ENCODE measurements at places on chromosomes 6 and 20.

DNA sequence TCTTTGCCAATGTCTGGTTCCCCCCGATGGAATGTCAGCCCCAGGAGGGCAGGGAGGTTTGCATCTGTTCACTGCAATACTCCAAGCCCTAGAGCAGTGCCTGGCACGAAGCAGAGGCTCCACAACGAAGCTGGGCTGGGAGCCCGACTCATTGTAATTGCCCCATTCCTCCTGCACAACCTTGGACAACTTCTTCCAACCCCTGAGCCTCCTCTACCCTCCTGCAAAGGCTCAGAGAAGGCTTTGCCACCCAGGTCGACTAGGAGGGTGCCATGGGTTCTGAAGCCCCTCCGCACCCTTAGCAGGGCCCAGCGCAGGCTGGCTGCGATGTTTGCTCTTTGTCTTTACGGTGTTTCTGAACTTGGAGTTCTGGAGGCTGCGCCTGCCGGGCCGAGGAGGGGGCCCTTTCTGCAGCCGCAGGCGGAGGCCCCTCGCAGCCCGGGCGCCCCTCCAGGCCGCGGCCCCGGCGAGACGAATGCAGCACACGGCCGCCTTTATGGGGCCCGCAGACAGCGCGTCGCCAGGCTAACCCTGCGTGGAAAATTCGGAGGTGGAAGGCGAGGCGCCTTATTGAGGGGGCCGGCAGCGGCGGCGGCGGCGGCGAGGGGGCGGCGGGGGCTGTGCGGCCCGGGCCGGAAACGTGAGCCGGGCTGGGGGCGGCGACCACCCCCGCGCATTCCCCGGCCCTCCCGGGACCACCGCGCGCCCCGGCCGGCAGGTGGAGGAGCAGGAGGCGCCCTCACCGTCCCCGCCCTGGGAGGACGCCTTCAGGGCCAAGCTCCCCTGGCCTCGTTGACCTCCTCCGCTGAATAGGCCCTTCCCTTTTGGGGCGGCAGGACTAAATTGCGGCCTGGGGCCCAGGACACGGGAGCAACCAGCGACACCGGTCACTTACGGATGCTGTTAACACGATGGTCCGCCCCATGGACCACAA, 27.0 kb downstream of the SNAI1 start:
- DNase-seq, result no peak

GRCh38 chr6:34633256-34633655, 63.3 kb downstream of the ILRUN start:
- DNase-seq, result no peak

- no peak for DNase-seq
Measured at GRCh38 chr6:155528335-155528734, 72.7 kb upstream of the NOX3 start.

GRCh38 chr6:4489538-4489937, 286.7 kb upstream of the CDYL start:
- DNase-seq, result no peak

DNA sequence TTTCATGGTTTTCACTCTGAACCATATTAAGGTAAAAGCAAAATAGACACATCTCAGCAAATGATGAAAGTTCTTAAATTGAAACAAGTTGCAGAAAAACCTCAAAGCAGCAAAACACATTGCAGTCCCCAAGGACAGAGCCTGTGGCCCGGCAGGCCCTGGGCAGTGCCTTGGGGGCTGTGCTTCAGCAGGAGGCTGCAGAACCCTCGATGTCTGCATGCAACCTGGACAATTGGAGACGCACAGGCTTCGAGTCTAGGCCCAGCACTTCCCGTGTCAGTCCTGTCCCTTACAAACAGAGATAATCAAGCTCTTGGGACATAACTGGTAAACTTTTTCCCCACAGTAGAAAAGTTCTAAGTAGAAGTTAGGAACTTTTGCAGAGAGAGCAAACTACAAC, 9.2 kb downstream of the PYGB start:
- no peak for DNase-seq

DNA sequence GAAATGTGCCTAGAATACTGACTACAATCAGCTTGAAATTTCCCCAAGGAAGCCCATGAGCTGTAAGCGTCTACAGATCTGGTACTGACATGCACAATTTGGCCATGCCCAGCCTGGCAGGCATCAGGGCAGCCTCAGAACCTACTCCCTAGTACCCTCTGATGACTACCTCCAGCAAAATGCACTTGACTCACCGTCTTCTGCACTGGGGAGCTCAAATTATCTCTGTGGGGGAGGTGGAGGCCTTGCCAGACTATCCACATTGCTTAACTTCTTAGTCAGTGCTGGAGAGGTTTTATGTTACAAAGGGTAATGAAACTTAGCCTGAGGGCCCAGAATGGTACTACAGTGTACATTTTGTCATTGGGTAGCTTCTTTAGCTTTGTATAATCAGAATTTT, 126.0 kb upstream of the ADGRF1 start:
- no peak for DNase-seq

GRCh38 chr6:151001387-151002056, 136.0 kb downstream of the MTHFD1L start:
- DNase-seq, result no peak

DNA sequence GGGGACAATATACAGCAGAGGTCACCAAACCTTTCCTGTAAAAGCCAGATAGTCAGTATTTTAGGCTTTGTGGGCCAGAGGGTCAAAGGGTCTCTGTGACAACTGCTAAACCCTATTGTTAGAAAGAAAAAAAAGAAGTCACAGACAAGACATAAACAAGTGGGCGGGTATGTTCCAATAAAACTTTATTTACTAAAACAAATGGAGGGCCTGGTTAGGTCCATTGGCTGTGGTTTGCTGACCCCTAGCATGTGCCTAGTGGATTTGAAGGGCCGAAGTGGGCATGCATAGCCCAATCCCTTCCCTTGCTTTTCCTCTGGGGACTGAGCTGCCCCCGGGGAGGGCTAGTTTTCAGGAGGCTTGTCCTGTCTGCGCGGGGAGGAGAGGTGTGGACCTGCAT, 78.9 kb downstream of the SULF2 start:
- no peak for DNase-seq

GRCh38 chr20:62770111-62770910, 26.0 kb upstream of the MRGBP start:
- DNase-seq, result no peak

DNA sequence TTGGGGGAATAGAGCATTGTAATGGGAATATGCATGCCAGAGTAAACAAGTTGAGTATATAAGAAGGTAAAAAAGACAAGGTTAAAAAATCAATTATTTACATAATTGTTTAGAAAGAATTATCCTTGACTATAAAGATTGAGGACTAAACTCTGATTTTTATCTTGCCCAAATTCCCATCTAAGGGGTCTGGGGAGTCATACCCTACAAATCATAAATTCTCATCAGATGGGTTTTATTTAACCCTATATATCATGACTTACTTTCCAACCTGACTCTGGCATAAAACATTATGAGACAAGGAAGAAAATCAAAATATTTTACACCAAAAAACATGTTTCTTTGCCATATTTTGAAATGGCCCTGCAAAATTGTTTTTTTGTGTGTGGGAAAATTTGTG, 12.7 kb downstream of the OR2B2 start:
- no peak for DNase-seq

GRCh38 chr6:84227044-84227433, 404 bp downstream of the CEP162 start:
- DNase-seq, result peak; percentile 35

- DNase-seq, result no peak
Measured at GRCh38 chr6:56366141-56366852, 118.9 kb upstream of the COL21A1 start.

- DNase-seq, result no peak
Measured at GRCh38 chr6:149221774-149222070, 95.8 kb upstream of the TAB2 start.

- no peak for DNase-seq
Measured at GRCh38 chr6:145276756-145277155, 458.6 kb downstream of the EPM2A start.

DNA sequence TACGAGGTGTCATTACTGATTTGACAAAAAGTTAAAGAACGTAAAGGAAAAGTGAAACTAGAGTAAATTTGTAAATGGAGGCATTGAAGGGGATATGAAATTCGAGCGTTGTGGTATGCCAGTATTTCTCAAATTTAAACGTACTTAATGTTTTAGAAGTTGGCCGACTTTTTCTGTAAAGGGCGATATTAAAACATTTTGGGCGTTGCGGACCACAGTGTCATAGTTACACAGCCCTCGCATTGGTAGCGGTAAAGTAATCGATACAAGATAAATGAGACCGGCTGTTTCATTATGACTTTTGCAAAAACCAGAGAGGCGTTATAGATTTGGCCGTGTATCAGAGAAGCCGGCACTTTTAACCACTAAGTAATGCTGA, 39.6 kb downstream of the OR2B2 start:
- DNase-seq, result no peak

DNA sequence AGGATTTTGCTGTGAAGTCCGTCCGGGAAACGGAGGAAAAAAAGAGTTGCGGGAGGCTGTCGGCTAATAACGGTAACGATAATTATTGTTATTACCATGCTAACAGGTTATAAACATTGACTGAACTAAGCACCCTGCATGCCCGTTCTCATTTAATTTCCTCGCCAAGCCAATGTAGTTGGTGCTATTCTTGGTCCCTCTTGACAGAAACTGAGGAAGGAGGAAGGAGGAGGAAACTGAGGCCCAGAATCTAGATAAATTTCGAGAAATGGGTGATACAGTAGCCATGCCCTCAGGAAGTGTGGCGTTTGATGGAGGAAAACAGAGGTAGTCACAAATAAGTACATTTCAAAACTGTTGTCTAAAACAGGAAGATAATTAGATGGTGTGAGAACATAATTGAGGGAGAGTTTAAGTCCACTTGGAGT, 474 bp downstream of the TPX2 start:
- no peak for DNase-seq

- DNase-seq, result no peak
Measured at GRCh38 chr20:32460231-32460630, 102.1 kb downstream of the ASXL1 start.

DNA sequence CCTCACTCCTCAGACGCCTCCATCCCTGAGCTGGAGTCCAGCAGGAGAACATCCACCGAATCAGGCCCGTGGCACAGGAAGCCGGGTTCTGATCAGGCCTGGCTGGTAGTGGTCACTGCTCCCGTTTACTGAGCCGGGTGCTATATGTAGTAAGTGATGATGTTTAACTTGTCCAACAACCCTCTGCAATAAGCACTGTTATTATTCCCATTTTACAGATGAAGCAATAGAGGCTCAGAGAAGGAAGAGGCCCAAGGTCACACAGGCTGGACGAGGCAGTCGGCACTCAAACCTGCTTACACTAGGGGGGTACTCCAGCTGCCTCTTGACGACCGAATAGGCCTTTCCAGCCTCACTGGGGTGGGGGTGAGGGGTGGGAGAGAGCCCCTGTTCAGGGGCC, 14.3 kb upstream of the VSTM2L start:
- DNase-seq, result no peak

DNA sequence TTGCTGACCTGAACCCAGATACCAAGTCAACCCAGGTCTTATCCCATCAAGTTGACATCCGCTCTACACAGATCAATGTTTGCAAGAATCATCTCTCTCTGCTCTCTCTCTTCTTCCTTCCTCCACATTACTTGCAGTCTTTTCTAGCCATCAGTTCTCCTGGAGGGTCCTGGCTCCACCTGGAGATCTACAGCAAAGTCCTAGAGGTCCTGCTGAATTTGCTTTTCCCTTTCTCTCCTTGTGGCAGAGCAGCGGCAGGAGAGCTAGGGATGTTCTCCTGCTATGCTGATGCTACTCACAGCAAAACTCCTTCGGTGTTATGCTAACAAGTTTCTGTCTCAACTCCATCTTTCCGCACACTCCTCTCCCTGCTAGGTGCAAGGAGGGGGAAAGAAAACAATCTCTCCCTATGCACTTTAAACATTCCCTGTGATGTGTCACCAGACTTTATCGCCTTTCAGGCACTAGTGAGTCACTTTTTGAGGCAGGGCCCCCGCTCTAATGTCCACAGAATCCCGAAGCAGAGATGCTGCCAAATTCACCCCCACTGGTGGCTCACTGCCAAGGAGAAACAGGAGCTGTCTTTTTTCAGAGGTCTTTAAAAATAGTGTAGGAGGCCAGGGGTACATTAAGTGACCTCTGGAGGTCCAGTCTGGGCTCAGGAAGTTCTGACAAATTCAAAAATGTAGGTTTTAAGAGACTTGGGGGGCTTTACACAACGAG, 62.6 kb downstream of the FAM50B start:
- DNase-seq, result no peak

GRCh38 chr6:37557645-37558114, 58.0 kb upstream of the CCDC167 start:
- no peak for DNase-seq

- no peak for DNase-seq
Measured at GRCh38 chr6:73722318-73723060, 26.5 kb downstream of the CD109 start.

DNA sequence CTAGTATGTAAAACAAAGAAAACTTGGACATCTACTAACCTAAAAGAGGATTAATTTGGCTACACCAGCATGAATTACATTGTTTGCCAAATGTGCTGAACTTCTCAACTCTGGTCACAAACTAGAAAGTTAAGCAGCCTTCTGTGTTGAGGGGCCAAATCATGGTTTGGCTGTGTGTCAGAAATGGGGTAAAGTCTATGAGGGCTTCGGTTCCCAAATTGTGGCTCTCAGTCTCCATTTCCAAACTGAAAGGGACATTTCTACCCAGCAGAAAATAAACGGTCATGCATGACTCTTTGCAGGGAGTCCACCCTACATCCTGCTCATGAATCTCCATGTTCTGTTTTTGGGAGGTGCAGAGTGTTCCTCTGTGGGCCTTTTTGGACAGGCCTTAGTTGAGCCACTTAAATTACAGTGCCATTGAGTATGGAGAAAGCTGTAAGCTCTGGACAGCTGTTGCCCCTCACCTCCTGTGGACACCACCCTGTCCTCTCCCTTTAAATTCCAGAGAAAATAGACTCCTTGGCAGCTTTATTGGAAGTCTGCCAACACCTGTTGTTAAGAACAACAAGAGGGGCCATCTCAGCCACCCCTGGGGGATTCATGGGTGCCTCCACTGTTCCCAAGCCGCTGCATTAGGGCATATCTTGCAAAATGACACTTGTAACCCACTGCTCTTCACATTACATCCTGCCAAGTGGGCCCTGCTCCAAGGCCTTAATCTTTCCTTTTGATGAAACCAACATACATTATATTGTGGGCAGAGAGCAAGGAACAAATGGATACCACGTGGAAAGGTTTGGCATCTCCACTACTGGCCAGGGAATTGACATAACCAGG, 27.5 kb upstream of the SNRPC start:
- DNase-seq, result peak; percentile 71

- DNase-seq, result no peak
Measured at GRCh38 chr6:119346936-119347335, 2.6 kb downstream of the MAN1A1 start.

DNA sequence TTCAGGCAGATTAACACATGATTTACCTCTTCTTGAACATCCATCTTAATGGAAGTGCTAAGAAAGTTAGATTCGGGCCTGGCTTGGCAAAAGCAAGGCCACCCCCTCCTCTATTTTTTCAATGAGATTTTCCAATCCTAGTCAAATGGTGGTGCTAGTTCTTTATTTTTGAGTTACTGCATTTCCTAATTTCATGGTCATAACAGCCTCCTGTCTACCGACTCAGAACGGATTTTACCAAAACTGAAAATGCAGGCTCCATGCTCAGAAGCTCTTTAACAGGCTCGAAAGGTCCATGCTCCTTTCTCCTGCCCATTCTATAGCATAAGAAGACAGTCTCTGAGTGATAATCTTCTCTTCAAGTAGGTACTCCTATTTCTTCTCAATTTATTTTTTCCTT, 117.2 kb upstream of the ESR1 start:
- DNase-seq, result no peak

- DNase-seq, result no peak
Measured at GRCh38 chr20:36017048-36017951, 48.9 kb downstream of the CNBD2 start.

GRCh38 chr20:61055180-61056010, 196.7 kb upstream of the CDH4 start:
- DNase-seq, result no peak

GRCh38 chr20:61638802-61639585, 386.9 kb downstream of the CDH4 start:
- no peak for DNase-seq
